Fibroblast of skin of back (primary cell): ENCODE measurements at places on chromosomes 2 and 18.
A peak's percentile ranks its signal among the peaks of the same experiment; 100 is the strongest.

DNA sequence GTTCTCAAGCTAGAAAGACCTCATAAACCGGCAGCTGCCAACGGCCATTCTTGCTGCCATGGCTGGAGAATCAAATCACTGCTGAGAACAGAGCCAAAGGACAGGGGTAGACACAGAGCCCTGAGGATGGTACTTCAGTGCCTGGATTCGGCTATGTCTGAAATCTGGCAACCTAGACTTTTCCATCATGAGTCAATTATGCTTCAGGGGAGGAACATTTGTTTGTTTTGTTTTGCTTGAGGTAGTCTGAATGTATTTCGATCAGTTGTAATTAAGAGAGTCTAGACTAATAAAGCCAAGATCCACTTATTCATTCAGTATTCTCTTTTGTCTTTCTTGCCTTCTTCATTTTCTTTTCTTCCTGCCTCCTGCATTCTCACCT lies 122.8 kb upstream of the SH3BP4 start:
- DNase-seq, result no peak

DNA sequence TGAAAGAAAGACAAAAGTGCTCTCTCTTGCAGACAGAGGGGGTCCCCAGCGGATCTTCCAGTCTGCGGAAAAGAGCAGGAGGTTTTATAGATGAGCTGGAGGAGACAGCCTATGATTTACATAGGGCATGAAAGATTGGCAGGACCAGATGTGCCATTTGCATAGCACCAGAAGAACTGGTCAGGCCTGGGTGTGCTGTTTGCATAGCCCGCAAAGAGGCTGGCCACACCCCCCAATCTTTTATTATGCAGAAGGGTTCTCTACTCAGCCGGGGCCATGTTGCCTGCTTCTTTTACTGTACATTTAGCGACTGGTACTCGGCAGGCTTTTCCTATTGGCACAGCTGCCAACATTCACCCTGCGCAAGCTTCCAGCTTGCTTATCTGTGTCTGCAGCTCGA lies 317.6 kb downstream of the GALR1 start:
- no peak for DNase-seq

- DNase-seq, result no peak
These were observed 218.3 kb upstream of the SLC39A10 start for GRCh38 chr2:195438692-195439091.

GRCh38 chr18:55997151-55997561 lies 409.2 kb upstream of the TCF4 start:
- peak; percentile 47 for DNase-seq

DNA sequence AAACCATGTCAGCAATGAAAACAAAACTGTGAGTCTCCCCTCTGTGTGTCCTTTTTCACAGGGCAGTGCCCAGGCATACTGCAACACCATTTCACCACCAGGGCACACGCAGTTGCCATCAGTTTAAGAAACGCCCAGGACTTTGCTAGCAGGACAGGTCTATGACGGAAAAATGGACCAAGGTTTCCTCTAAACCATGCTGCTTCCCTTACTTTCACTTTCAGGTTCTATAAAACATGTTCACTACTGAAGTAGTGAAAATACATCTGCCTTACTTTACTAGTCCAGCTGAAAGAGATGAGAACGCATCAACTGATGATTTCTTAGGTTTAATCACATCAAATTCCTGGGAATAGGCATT lies 110.5 kb downstream of the TCF4 start:
- no peak for DNase-seq

DNA sequence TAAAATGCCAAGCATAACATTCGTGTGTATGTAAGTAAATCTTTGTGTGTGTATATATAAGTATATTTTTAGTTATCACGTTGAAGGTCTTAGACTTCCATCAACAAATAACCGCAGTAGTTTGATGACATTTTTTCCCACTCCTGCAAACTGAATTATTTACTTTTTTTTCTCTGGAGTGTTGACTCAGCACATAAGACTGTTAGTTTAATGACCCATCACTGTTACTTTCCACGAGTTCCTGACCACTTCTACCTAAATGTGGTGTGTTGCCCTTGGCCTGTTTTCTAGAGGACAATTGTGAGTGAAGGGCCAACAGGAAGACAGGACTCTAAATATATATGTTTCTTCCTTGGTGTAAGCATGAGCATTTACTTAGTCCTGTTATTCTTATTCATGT lies 71.3 kb upstream of the TXNDC2 start:
- peak; percentile 94 for DNase-seq

DNA sequence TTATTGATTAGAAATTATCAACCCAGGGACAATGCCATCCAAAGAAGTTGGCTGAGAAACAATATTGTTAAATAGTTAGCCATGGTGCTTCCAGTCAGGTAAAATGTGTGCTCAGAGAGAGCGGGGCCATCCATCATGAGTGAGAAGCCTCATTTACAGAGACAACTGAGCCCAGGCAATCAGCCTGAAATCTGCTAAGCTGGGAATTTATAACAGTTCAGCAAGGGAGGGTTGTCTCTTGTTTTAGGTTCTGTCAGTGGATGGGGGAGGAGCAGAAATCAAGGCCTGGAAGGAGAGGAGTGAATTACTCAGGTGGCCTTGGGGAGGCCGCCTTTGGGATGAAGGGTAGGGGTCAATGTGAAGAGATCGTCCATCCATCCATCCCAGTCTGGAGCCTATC lies 102.5 kb upstream of the ST8SIA3 start:
- DNase-seq, result no peak

DNA sequence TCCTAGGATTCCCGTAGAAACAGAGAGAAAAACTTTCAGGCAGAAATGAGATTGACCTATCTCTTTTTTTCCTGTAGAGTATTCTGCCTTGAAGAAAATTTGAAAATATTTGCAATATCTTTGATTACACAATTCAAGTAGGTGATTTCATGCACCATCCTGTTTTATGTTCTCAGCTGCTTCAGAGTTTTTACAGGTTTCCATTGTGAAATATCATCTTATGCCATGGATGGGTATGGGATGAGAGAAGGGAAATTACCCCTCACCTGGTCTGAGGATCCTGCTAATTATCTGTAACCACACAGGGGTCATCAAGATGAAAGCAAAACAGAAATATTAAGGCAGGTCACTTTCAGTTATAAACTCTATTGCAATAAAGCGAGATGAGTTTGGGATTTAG lies 264.8 kb downstream of the TXNL1 start:
- DNase-seq, result no peak

DNA sequence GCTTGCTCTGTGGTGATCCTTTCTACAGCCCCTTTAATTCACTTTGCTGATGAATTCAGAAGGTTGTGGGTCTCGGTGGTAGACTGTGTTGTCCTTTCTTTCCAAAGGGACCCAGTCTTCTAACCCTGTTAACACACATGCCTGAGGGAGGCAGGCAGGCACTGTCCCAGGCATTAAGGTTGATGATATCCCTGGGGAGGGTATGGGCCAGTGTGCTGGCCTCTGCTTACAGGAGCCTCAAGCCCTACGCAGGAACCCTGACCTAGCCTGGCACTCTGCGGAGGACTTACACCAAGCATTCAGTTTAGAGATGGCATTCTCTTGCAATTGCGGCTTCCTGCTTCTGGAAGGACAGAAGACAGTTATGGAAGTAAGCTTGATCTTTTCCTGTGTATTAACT lies 102.5 kb downstream of the PKP4 start:
- DNase-seq, result no peak

DNA sequence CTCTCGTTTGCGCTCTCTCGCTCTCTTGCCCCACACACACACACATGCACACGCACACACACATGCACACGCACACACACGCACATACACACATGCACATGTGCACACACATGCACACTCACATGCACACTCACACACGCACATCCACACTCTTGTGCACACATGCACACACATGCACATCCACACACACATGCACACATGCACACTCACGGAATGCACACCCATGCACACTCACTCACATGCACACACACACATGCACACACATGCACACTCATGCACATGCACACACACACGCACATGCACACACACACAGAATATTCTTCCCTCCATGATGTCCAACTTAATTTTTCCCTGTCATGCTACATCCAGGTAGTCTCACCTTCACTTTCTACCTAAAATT lies 360.1 kb downstream of the DCC start:
- DNase-seq, result no peak
